WTC11 (cell line): ENCODE measurements at places on chromosomes 11 and 22.

GRCh38 chr11:1399386-1400316, 9.9 kb downstream of the BRSK2 start:
- no peak for DNase-seq
- H3K27me3 ChIP-seq: no peaks in the 10 kb centered on the region
- H3K4me1 ChIP-seq: no peaks in the 10 kb centered on the region
- H3K4me3 ChIP-seq: no peak overlapping the region
- H3K36me3 ChIP-seq: no peaks in the 10 kb centered on the region

- H3K27ac ChIP-seq: no peak overlapping the region
- H3K4me3 ChIP-seq: no peak overlapping the region
- no peaks in the 10 kb centered on the region for H3K27me3 ChIP-seq
- peaks cover 3% of the 10 kb centered on the region; the same call in 1 of the 2 replicates for H3K4me1 ChIP-seq
Measured at GRCh38 chr11:66936311-66936711, 21.9 kb downstream of the PC start.

GRCh38 chr11:13098063-13098462, 88.9 kb downstream of the RASSF10 start:
- no peaks in the 10 kb centered on the region for H3K36me3 ChIP-seq
- peaks cover 34% of the 10 kb centered on the region for H3K27me3 ChIP-seq
- no peak for DNase-seq
- H3K27ac ChIP-seq: no peak overlapping the region

DNA sequence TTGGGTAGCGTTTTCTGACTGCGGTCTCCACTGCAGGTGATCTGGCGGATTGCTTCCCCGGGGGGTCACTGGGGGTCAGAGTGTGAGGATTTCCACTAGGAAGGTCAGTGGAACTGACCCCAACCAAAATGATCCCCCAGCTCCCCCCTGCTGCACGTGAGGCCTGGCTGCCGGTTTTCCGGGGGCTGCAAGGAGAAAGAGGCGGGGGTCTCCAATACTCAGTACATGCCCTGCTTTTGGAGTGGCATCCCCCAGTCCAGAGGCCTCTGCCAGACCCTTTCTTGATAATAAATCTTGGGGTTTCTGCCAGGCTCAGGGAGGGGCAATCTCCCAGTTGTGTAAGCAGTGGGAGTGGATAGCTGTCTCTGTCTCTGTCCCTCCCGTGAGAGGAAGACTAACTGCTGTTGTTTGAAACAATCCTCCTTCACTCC, 71.5 kb upstream of the RTL6 start:
- H3K27ac ChIP-seq: no peak overlapping the region
- DNase-seq: no peak
- no peak overlapping the region for H3K4me3 ChIP-seq

GRCh38 chr11:92424281-92424680, 199.7 kb downstream of the FAT3 start:
- no peak overlapping the region for H3K27ac ChIP-seq
- no peaks in the 10 kb centered on the region for H3K27me3 ChIP-seq
- DNase-seq: no peak
- H3K4me3 ChIP-seq: no peak overlapping the region

GRCh38 chr11:13053255-13053917, 44.3 kb downstream of the RASSF10 start:
- no peak for DNase-seq
- peaks cover 13% of the 10 kb centered on the region for H3K4me1 ChIP-seq
- no peak overlapping the region for H3K4me3 ChIP-seq
- H3K27ac ChIP-seq: no peak overlapping the region
- H3K36me3 ChIP-seq: peaks cover 7% of the 10 kb centered on the region

DNA sequence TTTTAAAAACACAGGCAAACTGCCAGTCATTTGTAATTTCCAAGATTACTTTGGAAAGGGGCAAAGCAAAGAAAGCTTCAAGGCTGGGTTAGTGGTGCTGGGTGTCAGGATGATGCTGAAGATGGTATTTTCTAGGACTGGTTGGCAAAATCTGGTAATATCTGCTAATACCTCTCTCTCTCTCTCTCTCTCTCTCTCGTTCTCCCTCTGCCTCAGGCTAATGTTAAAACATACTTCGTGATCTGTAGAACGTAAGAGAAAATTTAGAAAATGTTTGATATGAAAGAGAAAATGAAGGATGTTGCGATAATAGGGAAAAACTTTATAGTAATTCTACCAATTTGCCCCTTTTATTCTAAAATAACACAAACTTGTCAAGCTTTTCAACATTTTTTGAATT, 9.4 kb upstream of the LGR4 start:
- H3K4me1 ChIP-seq: peaks cover 6% of the 10 kb centered on the region
- H3K27ac ChIP-seq: no peak overlapping the region
- no peak for DNase-seq
- no peak overlapping the region for H3K4me3 ChIP-seq
